Thymus (tissue), 14 donors: ENCODE measurements at places on chromosomes 4 and X.

GRCh38 chr4:188171551-188171950 is 32.3 kb downstream of the TRIML1 start:
- no peak overlapping the region for H3K4me3 ChIP-seq
- H3K27ac ChIP-seq, result no peak overlapping the region
- no peaks in the 10 kb centered on the region for H3K27me3 ChIP-seq
- no peaks in the 10 kb centered on the region for H3K4me1 ChIP-seq
- H3K36me3 ChIP-seq, result no peaks in the 10 kb centered on the region

GRCh38 chrX:15815779-15816437 is 25.6 kb downstream of the ZRSR2 start:
- no peak overlapping the region for H3K4me3 ChIP-seq
- H3K27me3 ChIP-seq, result no peaks in the 10 kb centered on the region
- DNase-seq, result peak; percentile 70
- H3K36me3 ChIP-seq, result peaks cover 7% of the 10 kb centered on the region
- H3K4me1 ChIP-seq, result no peaks in the 10 kb centered on the region

DNA sequence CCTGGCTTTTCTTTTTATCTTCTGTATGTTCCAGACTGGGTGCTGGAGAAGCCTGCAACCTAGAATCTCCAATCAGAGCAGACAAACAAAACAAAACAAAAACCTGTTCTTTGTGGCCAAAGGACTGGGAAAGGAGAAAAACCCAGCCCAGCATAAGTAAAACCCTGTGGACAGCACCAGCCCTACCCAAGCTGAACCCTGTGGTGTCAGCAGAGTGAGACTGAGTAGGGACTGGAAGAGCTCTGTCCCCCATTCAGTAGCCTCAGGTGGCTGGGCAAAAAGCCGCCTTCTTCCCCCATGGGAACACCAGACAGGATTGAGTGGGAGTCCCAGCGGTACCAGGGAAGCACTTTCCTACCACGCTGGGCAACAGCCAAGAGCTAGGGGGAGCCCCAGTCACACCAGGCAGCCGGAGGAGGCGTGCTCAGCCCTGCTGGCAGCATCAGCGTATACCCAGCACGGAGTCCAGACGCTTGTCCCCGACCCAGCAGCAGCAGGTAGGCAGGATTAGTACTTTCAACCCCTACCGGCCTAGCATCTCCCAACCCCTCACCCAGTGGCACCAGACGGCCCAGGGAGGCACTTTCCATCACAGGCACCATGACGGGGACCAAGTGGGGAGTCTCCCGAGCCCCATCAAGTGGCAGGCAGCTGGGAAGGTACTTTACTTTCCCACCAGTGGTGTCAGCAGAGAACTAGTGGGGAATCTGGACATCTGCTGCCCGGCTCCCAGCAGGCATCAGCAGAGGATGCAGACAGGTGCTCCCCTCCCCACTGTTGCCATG is 8.6 kb upstream of the JADE3 start:
- H3K4me1 ChIP-seq, result no peaks in the 10 kb centered on the region
- H3K27me3 ChIP-seq, result no peaks in the 10 kb centered on the region
- H3K27ac ChIP-seq, result no peak overlapping the region
- H3K36me3 ChIP-seq, result no peaks in the 10 kb centered on the region
- DNase-seq, result peak; percentile 35

GRCh38 chr4:181216501-181216900 is 1026.7 kb upstream of the TENM3 start:
- H3K4me1 ChIP-seq, result no peaks in the 10 kb centered on the region
- DNase-seq, result no peak
- H3K27me3 ChIP-seq, result no peaks in the 10 kb centered on the region
- no peak overlapping the region for H3K27ac ChIP-seq

DNA sequence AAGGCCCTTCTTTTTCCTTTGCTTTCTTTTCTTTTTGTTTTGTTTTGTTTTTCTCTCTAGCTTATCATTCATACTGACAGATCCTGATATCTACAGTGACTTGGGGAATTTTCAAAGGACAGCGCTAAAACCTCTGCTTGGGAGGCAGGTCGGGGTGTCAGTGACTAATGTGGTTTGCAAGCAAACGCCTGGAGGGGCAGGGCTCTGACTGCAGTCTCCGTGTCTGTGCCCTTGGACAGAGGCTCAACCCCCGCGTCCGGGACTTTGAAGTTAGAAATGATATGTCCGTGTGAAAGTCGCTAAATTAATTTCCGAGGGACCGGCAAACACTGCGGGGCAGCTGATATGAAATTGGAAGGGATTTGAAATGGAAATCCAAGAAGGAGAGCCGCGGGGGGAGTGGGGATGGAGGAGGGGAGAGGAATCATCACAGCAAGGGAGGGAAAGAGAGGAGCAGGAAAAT is 312.4 kb downstream of the DHRSX start:
- no peak overlapping the region for H3K27ac ChIP-seq
- no peaks in the 10 kb centered on the region for H3K36me3 ChIP-seq
- no peak overlapping the region for H3K4me3 ChIP-seq
- no peaks in the 10 kb centered on the region for H3K4me1 ChIP-seq
- H3K27me3 ChIP-seq, result no peaks in the 10 kb centered on the region
